ENCODE measurements at places on chromosomes 1 and 21. TPM values are rescaled to one million over a fixed set of nuclear protein-coding genes. Genes with fewer than 3 reads are reported as not detected.

The TP53BP2 gene
- 65.3 TPM for total RNA-seq

The SFN gene
- total RNA-seq, result 0.12 TPM

The GIPC2 gene
- 0.11 TPM for total RNA-seq

The ICOSLG gene
- 0.11 TPM for total RNA-seq

The PTPN22 gene
- 0.75 TPM for total RNA-seq

The FAM110D gene
- under 0.01 TPM for total RNA-seq

Measured in uterine smooth muscle cell (primary cell).